Sciatic nerve (tissue), 2 donors: ENCODE measurements at places on chromosomes 5 and 9.

DNA sequence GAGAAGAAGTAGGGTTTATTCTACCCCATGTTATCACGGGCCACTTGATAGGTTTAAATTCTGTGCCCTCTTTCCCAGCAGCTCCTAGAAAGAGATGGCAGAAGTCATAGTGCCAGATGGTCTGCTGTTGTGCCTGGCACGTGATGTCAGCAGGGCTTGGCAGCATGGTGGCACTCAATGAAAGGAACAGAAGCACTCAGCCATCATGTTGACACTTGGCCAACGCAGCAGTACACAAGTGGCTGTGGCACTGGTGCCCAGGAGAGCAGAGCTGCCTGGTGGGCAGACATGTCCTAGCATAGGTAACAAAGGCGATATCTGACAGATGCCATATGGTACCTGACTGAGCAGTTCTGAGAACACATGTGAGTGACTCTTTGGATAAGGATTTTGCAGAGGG lies 796.4 kb upstream of the ACO1 start:
- DNase-seq, result no peak

DNA sequence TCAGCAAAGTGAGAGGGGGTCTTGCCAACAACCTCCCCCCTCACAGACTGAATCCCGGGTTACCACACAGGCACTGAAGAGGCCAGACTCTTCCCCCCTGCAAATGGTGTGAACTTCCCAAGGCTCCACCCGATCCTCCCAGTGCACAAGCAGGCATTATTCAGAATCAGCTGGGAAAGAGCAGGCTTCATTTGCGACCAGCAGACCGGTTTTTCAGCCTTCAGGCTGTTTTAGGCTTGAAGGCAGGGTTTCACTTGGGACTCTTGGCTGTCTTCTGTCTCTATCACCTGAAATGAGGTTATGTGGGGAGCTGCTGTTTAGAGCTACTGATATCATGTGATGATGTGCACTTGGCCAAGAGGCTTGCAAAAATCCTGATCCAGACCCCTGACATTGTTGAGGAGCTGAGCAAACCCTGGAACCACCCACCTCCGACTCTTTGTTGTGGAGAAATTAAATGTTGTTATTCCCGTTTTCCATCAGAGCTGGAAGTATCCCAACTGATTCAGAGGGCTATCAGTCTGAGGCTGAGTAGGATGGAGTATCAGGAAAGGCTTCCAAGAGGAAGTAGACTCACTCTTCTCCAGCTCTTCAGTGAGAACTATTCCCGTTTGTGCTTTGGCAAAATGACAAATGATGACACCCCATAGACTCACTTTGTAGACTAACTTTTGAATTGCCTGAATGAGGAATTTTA lies 63.3 kb upstream of the ZFR start:
- no peak for DNase-seq

DNA sequence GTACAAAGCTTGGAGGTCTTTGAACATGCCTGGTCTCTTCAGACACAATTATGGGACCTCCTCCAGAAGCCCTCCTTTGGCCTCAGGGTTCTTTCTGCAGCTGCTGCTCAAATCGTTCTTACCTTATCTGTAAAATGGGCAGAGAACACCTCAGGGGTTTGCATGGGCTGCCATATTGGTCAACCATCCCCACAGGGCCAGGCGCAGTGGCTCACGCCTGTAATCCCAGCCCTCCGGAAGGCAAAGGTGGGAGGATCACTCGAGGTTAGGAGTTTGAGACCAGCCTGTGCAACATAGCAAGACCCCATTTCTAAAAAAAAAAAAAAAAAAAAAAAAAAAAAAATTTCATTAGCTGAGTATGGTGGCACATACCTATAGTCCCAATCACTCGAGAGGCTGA lies 29.1 kb upstream of the TCF7 start:
- DNase-seq, result no peak

GRCh38 chr5:39159811-39160490 lies 59.4 kb downstream of the FYB1 start:
- DNase-seq, result no peak

DNA sequence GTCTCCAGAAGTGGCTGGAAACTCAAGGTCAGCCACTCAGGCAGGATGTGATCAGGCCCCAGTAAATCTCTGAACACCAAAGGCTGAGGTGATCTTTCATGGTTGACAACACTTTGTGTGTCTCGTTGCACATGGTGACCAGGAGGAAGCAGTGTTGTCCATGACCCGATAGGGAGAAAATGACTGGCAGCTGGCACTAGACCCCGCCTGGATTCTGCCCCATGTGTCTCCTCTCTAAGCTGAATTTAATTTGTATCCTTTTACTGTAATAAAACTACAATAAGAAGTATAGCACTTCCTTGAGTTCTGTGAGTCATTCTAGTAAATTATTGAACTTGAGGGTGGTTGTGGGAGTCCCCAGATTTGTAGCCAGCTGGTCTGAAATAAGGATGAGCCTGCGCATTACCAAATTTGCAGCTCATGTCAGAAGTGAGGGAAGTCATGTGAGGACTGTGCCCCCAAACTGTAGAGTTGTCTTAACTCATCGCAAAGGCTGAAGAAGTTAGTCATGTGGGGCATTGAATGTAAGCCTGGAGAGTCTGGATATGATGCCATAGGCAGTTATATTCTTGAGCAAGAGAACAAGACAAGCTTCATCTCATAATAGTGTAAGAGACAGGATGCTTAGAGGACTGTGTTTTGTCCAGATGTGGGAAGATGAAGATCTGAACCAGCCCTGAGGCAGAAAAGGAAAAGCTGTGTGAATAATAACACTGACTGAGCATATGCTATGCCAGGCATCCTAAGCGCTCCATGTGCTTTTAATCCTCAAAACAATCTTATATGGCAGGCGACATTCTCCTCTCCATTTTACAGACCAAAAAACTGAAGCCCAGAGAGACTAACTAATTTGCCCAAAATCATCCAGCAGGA lies 55.9 kb downstream of the TMEM215 start:
- no peak for DNase-seq

GRCh38 chr9:19754921-19755320 lies 33.9 kb downstream of the SLC24A2 start:
- no peak for DNase-seq
